Activated CD4-positive, alpha-beta T cell treated with anti-CD3 and anti-CD28 coated beads, Interleukin-2, amount 10 ng/mL, durations not matched to agents 7 days and 5 days (primary cell): ENCODE measurements at places on chromosomes 7 and 10. TPM values are rescaled to one million over a fixed set of nuclear protein-coding genes. Genes with fewer than 3 reads are reported as not detected.

The CACNB2 gene
- total RNA-seq, result not detected

The ADAMTS14 gene
- total RNA-seq, result not detected

The ELN gene
- total RNA-seq, result not detected

The PPP1R9A gene
- not detected for total RNA-seq

The SRRT gene
- total RNA-seq, result 280 TPM

The TAS2R41 gene
- total RNA-seq, result 0.29 TPM

The CYP3A7 gene
- not detected for total RNA-seq

The CYP3A5 gene
- total RNA-seq, result not detected

The AKR1C2 gene
- total RNA-seq, result not detected

DNA sequence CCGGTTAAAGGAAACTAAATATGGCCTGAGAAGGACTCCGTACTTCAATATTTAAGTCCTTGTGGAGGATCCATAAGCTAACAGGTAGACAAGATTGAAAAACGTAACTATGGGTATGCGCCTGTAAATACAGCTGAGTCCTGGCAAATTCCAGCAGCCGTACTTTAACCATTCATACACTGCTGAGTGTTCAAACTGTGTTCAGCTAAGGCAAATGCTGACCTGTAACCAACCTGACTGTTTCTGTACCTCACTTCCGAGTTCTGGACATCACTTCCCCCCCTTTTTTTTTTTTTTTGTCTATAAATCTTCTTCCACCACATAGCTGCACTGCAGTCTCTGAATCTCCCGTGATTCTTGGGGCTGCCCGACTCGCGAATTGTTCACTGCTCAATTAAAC is 69.1 kb downstream of the SRPK2 start:
- H3K4me1 ChIP-seq, result peaks cover 15% of the 10 kb centered on the region
- H3K27ac ChIP-seq, result no peak overlapping the region
- no peak for DNase-seq
- no peaks in the 10 kb centered on the region for H3K27me3 ChIP-seq

DNA sequence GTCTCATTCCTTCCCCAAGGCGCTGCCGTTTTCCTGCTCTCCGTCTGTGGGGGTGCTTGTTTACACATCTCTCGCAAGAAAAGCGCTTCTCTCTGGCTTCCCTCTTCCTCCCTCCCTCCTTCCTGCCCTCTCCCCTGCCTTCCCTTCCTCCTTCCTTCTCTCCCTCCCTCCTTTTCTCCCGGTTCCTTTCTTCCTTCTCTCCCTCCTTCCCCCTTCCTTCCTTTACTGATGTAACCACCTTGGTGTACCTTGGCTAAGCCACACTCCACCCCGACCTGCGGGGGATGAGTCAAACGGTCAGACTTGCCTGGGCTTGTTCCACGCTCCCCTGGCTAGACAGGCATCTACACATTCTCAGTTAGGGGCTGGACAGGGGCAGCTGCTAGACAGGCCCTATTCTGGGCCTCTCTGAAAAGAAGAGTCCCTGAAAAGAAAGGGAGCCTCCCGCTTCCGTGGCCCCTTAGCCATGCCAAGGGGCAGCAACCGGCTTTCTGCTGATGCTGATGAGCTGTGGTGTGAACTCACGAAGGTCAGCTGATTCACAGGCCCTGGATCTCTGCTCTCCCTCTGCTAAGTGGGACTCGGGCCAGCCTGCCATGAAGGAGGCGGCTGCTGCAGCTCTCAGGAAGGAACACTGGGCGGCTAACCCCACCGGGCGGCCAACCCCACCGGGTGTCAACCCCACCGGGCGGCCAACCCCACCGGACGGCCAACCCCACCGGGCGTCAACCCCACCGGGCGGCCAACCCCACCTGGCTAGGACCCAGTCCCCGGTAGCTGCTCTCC is 216.8 kb downstream of the TCERG1L start:
- no peaks in the 10 kb centered on the region for H3K4me1 ChIP-seq
- no peak overlapping the region for H3K27ac ChIP-seq
- DNase-seq, result no peak
- no peaks in the 10 kb centered on the region for H3K27me3 ChIP-seq

DNA sequence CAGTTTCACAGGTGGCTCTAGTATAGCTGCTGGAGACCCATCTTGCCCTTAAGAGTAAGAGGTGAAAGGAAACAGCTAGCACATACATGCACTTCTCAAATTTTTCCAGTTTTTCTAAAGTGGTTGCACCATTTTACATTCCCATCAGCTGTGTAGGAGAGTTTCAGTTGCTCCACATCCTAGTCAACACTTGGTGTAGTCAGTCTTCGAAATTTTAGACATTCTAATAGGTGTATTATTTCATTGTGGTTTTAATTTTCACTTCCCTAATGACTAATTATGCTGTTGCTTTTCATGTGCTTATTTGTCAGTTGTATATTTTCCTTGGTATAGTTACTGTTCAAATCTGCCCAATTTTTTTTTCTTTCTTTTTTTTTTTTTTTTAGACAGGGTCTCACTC is 9.5 kb upstream of the HACD1 start:
- H3K36me3 ChIP-seq, result no peaks in the 10 kb centered on the region
- H3K4me1 ChIP-seq, result no peaks in the 10 kb centered on the region
- no peak overlapping the region for H3K4me3 ChIP-seq
- DNase-seq, result no peak

DNA sequence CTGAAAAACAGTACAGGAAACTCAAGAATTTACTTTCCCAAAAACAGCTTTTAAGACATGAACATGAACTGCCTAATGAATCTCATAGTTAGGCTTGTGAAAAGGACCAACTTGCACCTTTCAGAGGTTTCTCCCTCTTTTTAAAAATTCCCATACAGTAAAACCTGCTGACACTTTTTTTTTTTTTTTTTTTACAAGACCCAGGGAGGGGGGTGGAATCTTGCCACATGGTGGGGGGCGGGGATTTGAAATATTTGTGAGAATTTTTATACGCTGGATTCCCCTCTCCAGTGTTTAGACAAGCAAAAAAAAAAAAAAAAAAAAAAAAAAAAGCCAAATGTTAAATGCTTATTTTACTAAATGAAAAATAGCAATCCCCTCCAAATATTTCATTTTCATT is 57.4 kb downstream of the HIBADH start:
- no peak for DNase-seq
- H3K4me3 ChIP-seq, result no peak overlapping the region
- no peaks in the 10 kb centered on the region for H3K27me3 ChIP-seq
- H3K4me1 ChIP-seq, result no peaks in the 10 kb centered on the region
- no peaks in the 10 kb centered on the region for H3K36me3 ChIP-seq
- H3K27ac ChIP-seq, result no peak overlapping the region

- peaks cover 62% of the 10 kb centered on the region for H3K4me1 ChIP-seq
- H3K27ac ChIP-seq, result peak overlapping the region; percentile 95
- no peaks in the 10 kb centered on the region for H3K27me3 ChIP-seq
- peak overlapping the region; percentile 98 for H3K4me3 ChIP-seq
- H3K36me3 ChIP-seq, result peaks cover 70% of the 10 kb centered on the region
These were observed 2.0 kb downstream of the MYO1G start for GRCh38 chr7:44976746-44977196.

DNA sequence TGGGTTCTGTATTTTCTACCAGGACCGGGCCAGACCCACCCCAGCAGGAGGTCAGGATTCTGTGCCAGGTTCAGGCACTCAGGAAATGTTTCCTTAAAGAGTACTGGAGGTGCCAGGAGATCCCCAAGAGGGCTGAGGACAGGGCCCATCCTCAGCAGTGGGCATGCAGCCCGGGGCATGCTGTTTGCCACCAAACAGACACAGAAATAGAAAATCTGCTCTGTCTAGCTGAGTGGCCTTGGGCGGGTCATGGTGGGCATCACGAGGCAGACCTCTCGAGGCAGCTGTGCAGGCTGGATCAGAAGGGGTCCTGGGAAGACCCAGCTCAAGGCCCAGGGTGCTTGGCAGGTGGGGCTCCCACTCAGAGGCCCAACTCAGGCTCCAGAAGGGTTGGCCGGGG is 105.0 kb downstream of the FAM53B start:
- no peak overlapping the region for H3K4me3 ChIP-seq
- peaks cover 64% of the 10 kb centered on the region for H3K4me1 ChIP-seq
- DNase-seq, result no peak
- no peaks in the 10 kb centered on the region for H3K27me3 ChIP-seq
- peaks cover 32% of the 10 kb centered on the region for H3K36me3 ChIP-seq

- no peaks in the 10 kb centered on the region for H3K4me1 ChIP-seq
- peaks cover 3% of the 10 kb centered on the region for H3K27me3 ChIP-seq
- no peak overlapping the region for H3K27ac ChIP-seq
- H3K36me3 ChIP-seq, result no peaks in the 10 kb centered on the region
- DNase-seq, result no peak
- no peak overlapping the region for H3K4me3 ChIP-seq
These were observed 200.8 kb downstream of the MYOF start for GRCh38 chr10:93281367-93281720.

GRCh38 chr7:82714883-82715282 is 271.3 kb upstream of the CACNA2D1 start:
- no peak overlapping the region for H3K4me3 ChIP-seq
- H3K27me3 ChIP-seq, result no peaks in the 10 kb centered on the region
- DNase-seq, result no peak
- H3K27ac ChIP-seq, result no peak overlapping the region

GRCh38 chr7:28836716-28837115 is 121.4 kb downstream of the TRIL start:
- H3K4me3 ChIP-seq, result no peak overlapping the region
- H3K27me3 ChIP-seq, result peaks cover 7% of the 10 kb centered on the region
- H3K4me1 ChIP-seq, result no peaks in the 10 kb centered on the region
- no peak for DNase-seq
- H3K27ac ChIP-seq, result no peak overlapping the region
- no peaks in the 10 kb centered on the region for H3K36me3 ChIP-seq

DNA sequence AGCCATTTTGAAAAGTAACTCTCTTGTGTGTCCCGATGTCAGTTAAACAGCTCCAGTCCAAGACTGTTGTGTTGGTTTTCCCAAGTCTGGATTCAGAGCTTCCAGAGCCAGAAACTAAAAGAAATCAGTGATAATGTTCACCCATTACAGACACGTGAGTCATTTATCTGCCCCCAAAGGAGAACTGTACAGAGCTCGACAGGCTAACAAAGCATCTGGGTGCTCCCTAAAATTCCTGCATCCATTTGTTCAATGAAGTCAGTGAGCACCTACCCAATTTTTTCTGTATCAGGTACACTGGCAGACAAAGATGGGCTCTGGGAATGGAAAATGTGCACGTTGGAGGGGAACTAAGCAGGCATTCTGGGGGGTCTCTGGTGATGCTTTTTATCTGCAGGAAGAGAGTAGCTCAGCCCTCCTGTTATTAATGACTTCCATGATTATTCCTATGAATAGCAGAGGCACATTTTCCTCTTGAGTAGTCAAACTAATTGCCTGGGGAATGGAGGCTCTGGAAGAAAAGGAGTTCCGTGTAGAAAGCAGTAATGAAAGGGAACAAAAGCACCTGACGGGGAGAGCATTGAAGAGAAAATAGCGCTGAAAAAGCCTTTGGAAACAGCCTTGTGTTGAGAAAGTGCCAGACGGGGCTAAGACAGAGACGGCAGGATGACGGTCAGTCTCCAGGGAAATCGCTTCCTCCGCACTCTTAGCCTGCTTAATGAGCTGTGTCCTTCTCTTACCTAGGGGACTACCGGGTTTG is 75.3 kb downstream of the GAD2 start:
- no peak overlapping the region for H3K4me3 ChIP-seq
- H3K36me3 ChIP-seq, result no peaks in the 10 kb centered on the region
- peaks cover 20% of the 10 kb centered on the region for H3K27me3 ChIP-seq
- no peak for DNase-seq
- no peaks in the 10 kb centered on the region for H3K4me1 ChIP-seq
- no peak overlapping the region for H3K27ac ChIP-seq

- H3K36me3 ChIP-seq, result peaks cover 5% of the 10 kb centered on the region
- DNase-seq, result no peak
- no peaks in the 10 kb centered on the region for H3K27me3 ChIP-seq
- peaks cover 15% of the 10 kb centered on the region for H3K4me1 ChIP-seq
- no peak overlapping the region for H3K27ac ChIP-seq
- no peak overlapping the region for H3K4me3 ChIP-seq
These were observed 21.8 kb downstream of the AKR1E2 start for GRCh38 chr10:4847561-4848355.

DNA sequence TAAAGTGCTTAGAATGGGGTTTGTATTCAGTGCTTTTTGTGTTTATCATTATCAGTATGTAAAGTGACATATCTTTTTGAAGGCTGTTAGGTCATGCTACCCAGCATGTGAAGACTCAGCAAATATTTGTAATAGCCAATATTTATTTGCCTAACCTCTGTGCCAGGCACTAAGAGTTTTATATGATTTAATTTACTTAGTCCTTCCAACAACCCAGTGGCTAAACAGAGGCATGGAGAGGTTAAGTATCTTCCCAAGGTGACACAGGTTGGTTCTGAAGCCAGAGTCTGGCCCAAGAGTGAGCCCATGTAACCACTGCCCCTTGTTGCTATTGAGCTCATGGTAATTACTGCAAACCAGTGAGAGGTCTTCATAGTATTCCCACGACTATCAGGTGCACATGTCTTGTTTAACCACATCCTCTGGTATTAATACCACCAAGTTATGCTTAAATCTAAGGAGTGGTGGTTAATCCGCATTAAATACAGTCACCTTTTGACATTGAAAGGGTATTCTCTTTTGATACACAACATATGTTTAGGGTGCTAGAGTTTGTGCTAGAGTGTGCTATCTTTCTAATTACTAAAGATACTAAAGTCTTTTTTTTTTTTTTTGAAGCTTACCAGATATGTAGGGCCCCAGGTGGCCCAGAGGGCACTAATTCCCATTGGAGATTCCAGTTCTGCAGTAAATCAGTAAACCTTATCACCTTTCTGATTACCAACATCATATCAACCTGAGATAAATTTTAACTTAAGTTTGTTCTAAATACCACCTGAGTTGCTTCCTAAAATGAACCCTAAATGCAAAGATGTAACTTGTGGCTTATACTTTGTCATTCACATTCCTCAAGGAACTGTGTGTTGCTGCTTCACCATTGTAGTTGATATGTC is 2.9 kb downstream of the ADD3 start:
- peak overlapping the region; percentile 93 for H3K27ac ChIP-seq
- H3K4me3 ChIP-seq, result no peak overlapping the region
- no peak for DNase-seq

DNA sequence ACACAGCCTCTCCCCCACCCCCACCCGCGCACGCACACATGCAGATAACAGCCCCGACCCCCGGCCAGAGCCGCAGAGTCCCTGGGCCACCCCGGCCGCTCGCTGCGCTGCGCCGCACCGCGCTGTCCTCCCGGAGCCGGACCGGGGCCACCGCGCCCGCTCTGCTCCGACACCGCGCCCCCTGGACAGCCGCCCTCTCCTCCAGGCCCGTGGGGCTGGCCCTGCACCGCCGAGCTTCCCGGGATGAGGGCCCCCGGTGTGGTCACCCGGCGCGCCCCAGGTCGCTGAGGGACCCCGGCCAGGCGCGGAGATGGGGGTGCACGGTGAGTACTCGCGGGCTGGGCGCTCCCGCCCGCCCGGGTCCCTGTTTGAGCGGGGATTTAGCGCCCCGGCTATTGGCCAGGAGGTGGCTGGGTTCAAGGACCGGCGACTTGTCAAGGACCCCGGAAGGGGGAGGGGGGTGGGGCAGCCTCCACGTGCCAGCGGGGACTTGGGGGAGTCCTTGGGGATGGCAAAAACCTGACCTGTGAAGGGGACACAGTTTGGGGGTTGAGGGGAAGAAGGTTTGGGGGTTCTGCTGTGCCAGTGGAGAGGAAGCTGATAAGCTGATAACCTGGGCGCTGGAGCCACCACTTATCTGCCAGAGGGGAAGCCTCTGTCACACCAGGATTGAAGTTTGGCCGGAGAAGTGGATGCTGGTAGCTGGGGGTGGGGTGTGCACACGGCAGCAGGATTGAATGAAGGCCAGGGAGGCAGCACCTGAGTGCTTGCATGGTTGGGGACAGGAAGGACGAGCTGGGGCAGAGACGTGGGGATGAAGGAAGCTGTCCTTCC is 620 bp downstream of the EPO start:
- peaks cover 2% of the 10 kb centered on the region for H3K36me3 ChIP-seq
- H3K27ac ChIP-seq, result no peak overlapping the region
- H3K4me3 ChIP-seq, result no peak overlapping the region

- H3K36me3 ChIP-seq, result no peaks in the 10 kb centered on the region
- no peak overlapping the region for H3K27ac ChIP-seq
- H3K4me3 ChIP-seq, result no peak overlapping the region
- H3K27me3 ChIP-seq, result peaks cover 11% of the 10 kb centered on the region
- DNase-seq, result no peak
These were observed 250.9 kb downstream of the PTEN start for GRCh38 chr10:88114368-88114767.
